ENCODE measurements at places on chromosomes 1 and 21.

- DNase-seq: no peak
Measured at GRCh38 chr21:44706026-44706705, 5.2 kb downstream of the TSPEAR start.

DNA sequence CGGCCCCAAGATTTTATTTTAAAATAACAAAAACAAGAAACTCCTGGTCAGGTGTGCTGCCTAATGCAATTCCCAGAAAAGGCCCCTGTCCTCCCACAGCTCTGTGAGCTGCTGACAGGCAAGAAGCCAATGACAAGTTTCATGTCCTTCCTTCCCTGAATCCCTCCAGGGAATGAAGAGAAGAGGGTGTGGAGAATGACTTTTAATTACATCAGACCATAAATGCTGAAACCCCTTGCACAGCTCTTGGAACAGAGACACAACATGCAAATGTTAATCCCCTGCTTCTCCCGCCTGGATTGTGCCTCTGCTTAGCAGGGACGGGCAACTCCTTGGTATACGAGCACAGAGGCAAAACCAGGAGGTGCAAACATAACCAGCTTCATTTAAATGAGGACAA, 228.1 kb upstream of the CAMK1G start:
- DNase-seq: no peak

GRCh38 chr1:60049188-60049587, 24.4 kb downstream of the C1orf87 start:
- no peak for DNase-seq

DNA sequence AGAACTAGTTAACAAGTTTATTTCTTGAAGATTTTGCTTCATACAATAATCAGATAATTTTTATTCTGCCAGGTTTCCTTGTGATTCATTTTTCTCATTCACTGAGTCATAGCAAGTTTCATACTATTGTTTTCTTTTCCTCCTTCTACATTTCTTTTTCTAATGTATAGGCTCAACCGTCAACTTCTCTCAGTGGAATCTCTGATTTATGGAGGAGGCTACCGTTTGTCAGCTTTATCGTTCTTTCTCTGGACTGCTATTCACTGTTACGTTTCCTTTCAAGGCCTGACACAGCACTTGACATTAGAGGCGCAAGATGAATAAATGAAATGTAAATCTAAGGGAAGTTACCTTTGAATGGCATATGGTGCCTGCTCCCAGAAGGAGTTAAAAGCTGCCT, 284.3 kb upstream of the NR5A2 start:
- DNase-seq: no peak

DNA sequence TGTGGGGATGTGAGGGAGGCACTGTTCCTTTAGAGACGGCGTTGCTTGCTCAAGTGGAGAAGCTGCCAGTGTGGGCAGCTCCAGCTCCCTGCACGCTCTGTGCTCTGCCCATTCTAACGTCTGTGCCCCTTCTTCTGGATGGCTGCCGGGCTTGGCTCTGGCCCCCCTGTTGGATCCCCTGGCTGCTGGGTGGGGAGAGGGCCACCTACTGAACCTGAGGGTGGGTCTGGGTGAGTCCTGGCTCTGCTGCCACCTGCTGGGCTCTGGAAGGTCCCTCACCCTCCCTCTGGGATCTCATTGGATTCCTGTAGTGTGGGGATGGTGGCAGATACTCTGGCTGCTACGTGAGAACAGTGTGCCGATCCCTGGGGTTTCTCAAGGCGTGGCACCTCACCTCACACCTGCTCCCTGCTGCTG, 5.0 kb downstream of the PFKL start:
- DNase-seq: no peak

GRCh38 chr1:8257621-8258020, 60.3 kb upstream of the SLC45A1 start:
- no peak for DNase-seq

- no peak for DNase-seq
Measured at GRCh38 chr21:45367402-45368351, 37.3 kb upstream of the COL18A1 start.

GRCh38 chr21:34075760-34076660, 2.6 kb downstream of the MRPS6 start:
- DNase-seq: peak; percentile 7

DNA sequence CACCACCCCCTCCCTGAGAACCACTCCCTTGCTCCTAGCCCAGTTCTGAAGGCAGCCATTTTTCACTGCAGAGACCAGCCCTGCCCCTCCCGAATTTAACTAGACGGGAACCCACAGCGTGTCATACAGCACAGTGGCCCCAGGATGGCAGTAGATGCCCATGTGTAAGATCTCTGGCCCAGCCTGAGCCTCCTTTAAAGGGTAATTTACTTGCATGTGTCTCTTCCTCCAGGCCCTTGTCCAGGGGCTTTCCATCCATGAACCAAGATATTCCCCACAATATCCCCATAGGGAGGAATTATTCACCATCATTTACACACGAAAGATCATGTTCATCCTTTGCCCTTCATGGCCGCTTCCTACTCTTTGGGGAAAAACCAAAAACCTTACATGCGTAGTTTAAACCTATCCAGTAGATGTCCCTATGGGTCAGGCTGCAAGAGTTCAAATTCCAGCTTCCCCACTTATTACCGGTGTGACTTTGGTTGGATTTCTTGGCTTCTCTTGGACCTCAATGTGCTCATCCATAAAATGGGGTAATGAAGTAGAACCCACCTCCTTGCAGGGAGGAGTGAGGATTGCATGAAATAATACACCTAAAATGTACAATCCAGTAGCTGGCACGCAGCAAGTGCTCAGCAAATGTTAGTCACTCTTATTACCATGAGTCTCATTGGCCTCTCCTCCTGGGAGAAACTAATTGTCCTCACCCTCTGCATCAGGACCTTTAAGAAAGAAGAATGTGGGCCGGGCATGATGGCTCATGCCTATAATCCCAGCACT, 4.0 kb upstream of the LACTBL1 start:
- DNase-seq: peak; percentile 67

DNA sequence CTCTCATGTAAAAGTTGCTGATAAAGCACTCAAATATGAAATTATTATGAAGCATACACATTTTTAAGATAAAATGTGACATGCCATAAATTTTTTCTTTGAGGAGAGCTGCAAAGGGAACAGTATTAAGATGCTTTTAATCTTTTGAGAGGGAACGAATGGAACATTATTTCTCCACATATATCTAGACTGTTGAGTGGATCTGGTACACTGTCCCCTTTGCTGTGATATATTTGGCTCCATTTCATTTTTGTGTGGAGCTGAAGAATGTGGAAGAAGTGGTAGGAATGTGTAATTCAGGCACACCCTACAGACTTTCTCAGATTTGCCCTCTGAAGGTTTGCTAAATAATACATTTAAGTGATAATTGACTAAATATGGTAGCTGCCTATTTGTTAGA, 31.7 kb downstream of the PGM1 start:
- no peak for DNase-seq

DNA sequence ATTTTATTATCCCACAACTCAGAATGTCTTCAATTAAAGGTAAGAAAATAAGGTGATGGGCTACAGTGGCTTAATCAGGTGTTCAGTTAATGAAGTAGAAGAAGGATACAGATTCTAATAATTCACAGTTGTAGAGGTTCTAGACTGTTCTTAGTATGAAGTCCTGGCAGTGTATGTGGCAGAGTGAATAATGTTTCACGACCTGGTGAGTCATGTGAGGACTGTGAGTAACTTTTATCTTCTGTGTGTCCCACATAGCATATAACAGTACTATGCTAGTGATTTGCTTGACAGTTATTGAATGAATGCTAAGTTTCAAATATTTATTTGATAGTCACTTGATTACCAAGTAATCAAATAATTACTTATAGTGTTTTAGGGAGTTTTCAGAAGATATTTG, 20.0 kb downstream of the SLC16A4 start:
- peak; percentile 16 for DNase-seq

- peak; percentile 5 for DNase-seq
Measured at GRCh38 chr1:215669806-215670491, 102.8 kb downstream of the KCTD3 start.

- DNase-seq: no peak
Measured at GRCh38 chr21:42535602-42536171, 22.0 kb downstream of the SLC37A1 start.

DNA sequence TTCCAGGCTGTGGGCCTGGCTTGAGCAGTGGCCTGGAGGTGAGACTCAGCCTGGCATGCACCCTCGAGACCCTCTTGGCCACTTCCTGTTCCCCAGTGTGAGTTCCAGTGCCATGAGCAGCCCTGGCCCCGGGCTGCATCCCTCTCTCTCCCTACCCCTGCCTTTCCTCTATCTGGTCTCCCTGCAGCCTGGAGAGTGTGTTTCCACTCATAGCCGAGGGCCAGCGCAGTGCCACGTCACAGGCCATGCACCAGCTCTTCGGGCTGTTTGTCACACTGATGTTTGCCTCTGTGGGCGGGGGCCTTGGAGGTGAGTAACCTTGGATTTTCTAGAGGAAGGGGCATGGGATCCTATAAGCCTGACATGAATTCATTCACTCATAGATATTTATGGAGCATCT, 13.6 kb downstream of the RHBG start:
- DNase-seq: no peak

- no peak for DNase-seq
Measured at GRCh38 chr1:36653850-36654249, 171.1 kb upstream of the CSF3R start.

DNA sequence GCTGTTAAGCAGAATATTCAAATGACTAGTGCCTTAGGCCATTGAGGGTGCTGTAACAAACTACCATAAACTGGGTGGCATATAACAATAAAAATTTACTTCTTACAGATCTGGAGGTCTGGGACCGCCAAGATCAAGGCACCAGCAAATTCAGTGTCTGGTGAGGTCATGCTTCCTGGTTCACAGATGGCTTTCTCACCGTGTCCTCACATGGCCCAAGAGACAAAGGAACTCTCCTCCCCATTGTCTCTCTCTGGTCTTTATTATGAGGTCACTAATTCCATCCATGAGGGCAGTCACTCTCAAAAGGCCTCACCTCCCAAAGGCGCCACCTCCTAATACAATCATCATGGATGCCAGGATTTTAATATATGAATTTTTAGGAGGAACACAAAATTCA, 127.3 kb downstream of the GABPA start:
- no peak for DNase-seq

- DNase-seq: no peak
Measured at GRCh38 chr21:46218906-46219590, 9.5 kb downstream of the LSS start.

DNA sequence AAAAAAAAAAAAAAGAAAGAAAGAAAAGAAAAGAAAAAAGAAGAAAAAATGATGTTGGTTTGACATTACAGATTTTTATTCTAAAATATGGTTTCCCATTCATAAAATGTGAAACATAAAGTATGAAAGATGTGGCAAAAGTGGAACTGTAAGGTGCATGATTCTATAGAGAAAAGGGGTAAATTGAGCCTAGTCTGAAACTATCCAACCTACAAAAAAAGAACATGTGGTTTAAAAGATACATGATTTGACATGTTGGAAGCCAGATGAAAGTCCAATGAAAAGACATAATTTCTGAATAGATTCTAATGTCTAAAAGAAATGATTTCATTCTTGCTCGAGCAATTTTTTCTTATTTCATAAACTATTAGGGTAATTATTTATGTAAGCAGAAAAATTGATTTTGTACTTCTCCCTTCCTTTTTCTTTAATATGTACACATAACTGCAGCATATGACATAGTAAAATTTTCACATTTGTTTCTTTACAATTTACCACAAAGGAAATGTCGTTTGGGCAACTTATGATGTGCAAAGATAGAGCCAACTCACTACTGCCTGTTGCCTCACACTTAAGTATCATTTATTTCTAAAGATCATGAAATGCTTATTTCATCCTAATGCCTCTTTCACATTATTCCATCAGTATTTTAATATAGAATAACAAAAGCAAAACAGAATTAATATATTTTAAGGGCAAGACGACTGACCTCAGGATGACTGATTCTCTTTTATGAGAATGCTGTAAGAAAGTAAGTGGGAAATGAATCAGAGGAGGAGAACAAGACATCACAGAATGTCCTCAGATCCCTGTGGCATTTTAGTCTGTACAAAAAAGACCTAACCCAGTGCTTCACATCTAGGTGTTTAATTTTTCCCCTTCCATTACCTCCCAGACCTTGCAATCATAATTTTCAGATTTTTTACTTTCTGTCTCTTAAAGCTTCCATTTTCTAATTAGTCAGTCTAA, 165.8 kb upstream of the HMCN1 start:
- DNase-seq: no peak

DNA sequence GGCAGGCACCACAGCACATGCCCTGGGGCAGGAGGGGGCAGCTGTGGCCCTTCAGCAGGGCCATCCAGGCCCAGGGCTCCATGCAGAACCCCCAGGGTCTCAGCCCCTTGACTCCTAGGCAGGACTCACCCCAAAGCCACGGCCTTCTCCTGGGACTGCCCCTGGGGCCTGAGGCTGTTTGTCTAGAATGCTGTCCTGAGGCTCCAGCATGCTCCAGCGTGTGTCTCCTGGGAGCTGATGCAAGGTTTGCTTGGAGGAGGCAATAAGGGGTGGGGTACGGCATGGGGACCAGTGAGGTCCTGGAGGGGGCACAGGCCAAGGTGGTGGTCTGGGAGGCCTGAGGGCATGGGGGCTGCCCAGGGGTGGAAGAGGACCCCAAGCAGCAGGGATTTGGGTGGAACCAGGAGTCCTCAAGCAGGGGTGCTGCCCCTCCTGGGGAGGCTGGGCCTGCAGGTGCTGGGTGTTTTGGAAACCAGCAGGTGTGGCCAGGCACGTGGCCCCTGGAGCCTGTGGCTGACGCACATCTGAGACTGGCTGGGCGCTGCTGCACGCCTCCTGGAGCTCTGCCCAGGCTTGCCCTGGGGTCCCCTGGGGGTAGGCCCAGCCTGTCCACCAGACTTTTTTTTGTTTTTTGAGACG, 7.8 kb upstream of the CALML6 start:
- no peak for DNase-seq

DNA sequence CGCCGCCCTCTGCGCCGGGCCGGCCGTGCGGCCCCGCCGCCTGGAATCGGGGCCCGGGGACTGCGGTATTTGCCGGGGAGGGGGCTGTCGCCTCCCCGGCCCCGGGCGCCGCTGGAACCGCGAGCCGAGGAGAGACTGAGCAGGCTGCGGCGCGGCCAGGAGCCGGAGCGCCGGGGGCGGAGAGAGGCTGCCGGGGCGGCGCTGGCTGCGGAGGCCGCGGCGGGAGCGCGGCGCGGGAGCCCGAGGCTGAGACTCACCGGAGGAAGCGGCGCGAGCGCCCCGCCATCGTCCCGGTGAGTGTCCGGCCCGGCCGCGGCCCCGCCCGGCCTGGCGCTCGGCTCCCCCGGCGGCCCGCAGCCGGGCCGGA, 746 bp downstream of the DYRK1A start:
- DNase-seq: no peak

All from AG09309 (cell line).